IPS-NIHi11 (cell line): ENCODE measurements at places on chromosomes 11 and 22.

DNA sequence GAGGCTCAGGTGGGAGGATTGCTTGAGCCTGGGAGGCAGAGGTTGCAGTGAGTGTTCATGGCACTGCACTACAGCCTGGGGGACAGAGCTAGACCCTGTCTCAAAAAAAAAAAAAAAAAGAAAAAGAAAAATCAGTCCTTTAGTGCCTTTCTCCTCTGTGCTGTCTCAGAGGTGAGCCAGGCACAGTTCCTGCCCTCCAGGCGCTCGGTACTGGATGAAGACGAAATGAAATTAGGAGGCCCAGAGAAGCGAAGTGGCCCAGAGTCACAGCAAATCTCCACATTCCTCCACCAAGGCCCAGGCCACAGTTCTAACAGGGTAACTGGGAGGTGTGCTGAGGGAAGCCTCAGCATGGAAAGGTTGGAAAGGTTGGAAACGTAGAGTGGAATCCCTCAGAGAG lies 4.9 kb downstream of the PLEKHB1 start:
- DNase-seq, result no peak

GRCh38 chr22:24683691-24684090 lies 80.7 kb downstream of the GGT1 start:
- no peak for DNase-seq

DNA sequence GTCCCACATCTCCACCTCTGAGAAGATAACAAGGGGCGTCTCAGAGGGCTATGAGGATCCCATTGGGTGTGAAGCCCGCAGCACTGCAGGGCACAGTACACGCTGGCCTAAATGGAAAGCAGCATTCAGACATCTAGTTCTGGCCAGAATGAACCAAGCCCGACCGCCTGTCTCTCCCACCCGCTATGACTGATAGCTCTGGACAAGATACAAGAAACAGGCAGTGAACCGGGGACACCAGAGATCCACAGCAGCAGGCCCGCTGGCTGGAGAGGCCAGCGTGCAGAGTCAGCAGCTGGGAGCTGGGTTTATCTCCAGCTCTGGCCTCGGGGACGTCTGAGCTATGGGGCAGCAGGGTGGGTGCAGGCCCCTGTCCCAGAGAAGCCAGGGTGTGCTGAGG lies 9.6 kb downstream of the CERK start:
- no peak for DNase-seq

- no peak for DNase-seq
Measured at GRCh38 chr11:20178976-20179375, 18.7 kb upstream of the DBX1 start.

- no peak for DNase-seq
Measured at GRCh38 chr11:101397979-101398378, 185.8 kb downstream of the TRPC6 start.

GRCh38 chr22:45210174-45210573 lies 30.5 kb downstream of the KIAA0930 start:
- DNase-seq, result no peak

DNA sequence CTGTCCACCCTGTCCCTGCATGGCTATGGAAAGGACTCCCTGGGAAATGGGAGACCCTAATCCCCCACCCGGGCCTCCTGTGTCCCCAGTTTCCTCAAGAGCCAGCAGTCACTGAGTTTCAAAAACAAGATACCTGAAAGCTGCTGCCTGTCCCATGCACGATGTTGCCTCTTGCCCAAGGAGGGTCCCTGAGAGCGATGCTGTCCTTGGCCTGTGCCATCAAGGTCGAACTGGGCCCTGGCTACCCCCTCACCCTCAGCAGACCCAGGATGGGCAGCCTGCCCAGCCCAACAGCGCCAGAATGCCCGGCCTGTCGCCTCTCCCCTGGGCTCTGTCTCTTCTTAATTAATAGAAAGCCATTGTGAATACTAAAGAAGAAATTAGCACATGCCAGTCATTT lies 104.5 kb upstream of the LMO1 start:
- no peak for DNase-seq

- peak; percentile 79 for DNase-seq
Measured at GRCh38 chr22:24181088-24181995, at the start of gene SUSD2. Gene SUSD2, plus strand, starts transcription at chr22:24181487. Its CDS starts 33 bp downstream, at chr22:24181520.

DNA sequence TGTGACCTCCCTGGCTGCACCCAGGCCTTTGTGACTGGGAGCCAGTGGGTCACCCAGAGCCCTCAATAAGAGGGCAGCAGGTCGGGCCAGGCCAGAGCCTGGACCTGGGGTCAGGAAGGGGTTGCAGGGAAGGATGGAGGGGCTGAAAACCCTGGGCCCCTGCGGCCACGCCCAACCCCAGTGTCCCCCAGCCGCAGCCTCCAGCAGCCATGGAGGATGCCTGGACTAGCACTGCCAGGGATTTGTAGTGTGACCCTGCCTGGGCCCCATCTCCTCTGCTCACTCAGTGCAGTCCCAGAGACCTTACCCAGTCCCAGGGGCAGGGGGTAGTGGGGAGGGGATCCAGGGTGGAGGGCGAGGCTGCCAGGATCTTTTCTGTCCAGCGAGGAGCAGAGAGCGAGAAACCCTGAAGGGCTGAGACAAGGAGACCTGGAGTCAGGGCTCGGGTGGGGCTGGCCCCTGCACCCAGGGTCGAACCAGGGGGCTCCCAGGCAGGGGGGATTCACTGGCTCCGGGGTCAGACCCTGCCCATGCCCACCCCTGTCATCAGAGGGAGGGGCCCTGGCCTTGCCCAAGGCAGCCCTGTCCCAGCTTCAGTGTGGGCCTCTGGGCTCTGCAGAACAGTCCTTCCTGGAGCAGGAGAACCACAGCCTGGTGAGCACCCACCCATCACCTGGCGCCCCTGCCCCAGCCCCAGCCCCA lies 187.5 kb downstream of the IGLL1 start:
- DNase-seq, result no peak

DNA sequence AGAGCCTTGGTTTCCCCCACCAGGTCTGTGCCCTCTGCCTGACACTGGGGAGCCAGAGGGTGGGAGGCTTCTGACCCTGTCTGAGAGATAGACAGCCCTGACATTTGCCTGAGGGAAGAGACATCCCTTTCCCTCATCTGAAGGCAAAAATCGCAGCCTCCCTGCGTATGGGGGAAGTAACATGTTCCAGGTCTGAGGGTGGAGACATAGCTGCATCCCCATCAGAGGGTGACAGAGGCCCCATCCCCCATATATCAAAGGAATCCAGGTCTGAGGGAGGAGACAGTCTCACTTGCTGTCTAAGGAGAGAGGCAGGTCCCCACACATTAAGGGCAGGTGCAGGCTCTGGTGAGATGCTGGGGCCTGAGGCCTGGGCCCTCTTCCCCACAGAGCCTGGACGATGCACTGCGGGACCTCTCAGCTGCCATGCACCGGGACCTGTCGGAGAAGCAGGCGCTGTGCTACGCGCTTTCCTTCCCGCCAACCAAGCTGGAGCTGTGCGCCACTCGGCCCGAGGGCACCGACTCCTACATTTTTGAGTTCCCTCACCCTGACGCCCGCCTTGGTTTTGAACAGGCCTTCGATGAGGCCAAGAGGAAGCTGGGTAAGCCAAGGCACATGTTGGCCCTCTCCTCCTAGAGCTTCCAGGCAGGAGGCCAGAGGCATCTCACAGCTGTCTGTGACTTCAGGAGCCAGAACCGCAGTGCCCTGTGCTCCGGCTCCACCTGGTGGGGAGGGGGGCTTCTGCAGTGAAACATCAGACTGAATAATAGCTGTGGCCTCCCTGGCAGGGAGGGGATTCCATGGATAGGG lies 16.1 kb upstream of the RELT start:
- peak; percentile 77 for DNase-seq

GRCh38 chr11:26762089-26762488 lies 40.2 kb upstream of the SLC5A12 start:
- no peak for DNase-seq

- no peak for DNase-seq
Measured at GRCh38 chr11:57330029-57330428, 5.3 kb upstream of the TNKS1BP1 start.

DNA sequence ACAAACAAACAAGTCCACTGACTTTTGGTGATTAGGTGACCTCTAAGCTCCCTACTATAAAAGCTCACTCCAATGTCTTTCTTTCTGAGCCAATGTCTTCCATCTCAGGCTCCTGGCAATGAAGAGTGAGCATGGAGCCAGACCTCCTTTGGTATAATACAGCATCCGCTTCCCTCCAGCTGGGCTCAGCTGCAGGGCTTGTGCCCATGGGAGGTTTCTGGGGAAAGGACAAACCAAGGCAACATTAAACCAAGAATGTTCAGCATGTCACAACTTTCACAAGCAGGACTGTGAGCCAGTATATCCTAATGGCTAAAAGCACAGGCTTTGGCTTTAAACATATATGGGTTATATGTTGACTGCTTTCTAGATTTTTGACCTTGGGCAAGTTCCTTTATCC lies 58.8 kb downstream of the EHF start:
- no peak for DNase-seq

GRCh38 chr11:119509282-119509841 lies 86.4 kb upstream of the THY1 start:
- no peak for DNase-seq

GRCh38 chr11:46352063-46352841 lies 5.0 kb downstream of the DGKZ start:
- DNase-seq, result peak; percentile 80

DNA sequence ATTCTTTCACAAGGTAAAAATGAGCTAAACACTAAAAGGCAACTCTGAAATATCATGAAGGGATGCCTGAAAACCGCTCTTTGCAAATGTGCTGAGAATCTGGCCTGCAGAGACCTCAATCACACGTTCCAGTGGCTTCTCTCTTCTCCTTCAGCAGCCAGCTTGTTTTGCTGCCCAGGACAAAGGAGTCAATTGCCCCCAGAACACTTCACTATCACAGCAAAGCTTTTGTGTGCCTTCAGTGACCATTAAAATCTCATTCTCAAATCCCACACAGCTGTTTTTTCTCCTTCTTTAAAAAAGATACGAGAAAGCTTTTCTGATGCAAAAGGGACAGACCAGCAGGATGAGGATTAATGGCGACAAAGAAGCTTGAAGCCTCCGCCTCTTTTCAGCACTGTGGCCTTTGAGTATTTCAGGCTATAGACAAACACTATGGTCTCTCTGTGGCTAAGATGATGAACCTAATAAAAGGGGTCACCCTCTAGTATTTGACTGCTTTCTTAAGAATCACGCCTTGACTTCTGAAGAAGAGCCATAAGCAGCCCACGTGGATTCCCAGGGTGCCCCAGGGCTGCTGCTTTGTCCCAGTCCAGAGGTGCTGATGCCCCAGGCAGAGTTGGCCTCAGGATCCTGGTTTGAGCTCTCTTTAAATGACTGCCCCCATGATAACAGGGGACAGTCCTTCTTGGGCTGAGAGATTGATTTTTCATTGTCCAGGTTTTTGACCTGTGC lies 33.4 kb upstream of the NRIP3 start:
- DNase-seq, result no peak

GRCh38 chr11:68840661-68841653 lies 759 bp downstream of the CPT1A start:
- peak; percentile 57 for DNase-seq

- no peak for DNase-seq
Measured at GRCh38 chr11:95711945-95712221, 77.7 kb downstream of the FAM76B start.

- DNase-seq, result no peak
Measured at GRCh38 chr22:50713571-50714056, 24.4 kb upstream of the ACR start.

- no peak for DNase-seq
Measured at GRCh38 chr11:10722307-10722706, 28.7 kb upstream of the CTR9 start.

DNA sequence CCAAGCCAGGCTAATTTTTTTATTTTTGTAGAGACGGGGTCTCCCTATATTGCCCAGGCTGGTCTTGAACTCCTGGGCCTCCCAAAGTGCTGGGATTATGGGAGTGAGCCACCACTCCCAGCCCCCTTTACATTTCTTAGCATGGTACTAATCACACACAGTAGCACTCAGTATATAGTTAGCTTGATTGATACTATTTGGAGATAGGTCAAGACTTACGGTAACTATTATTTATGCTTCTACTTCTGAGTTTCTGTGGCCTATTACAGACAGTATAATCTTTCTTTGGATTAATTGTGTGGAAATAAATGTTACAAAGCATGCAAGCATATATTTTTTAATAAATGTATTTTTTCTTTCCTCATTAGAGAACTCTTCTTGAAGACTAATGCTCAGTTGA lies 192.2 kb downstream of the UVRAG start:
- no peak for DNase-seq

- no peak for DNase-seq
Measured at GRCh38 chr11:62712276-62712812, 4.9 kb downstream of the GNG3 start.

DNA sequence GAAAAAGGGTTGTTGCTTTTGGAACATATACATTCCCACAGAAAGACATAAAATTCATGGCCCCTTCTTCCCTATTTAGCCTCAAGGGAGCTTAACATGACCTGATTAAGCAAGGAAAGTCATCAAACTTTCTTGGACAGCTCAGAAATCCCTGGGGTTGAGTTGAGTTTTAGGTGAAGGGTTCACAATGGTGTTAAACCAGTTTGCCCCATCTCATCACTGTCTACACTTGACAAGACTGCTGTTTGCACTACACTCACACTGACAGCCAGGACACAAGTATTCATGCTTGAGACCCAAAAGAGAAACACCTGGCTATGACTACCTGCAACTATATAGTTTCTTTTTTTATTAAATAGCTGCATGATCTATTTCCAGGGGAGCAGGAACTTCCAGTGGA lies 209.8 kb upstream of the TMEM45B start:
- DNase-seq, result no peak

DNA sequence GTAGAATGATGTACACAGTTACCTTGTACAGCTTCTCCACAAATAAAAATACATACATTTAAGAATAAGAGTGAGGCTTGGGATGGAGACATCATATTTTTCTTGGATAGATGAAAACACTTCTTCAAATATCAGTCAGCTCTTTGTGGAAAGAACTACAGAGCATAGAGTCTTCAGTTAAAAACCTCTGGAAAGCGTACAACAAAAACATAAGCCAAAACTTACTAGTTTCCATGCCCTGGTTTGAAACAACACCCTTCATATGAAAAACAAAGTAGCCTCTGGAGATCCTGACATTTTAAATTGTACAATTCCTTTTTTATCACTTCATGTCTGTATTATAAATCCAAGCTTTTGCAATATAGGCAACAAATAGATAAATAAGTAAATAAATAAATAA lies 7.0 kb upstream of the CEP126 start:
- no peak for DNase-seq

GRCh38 chr22:38737302-38738060 lies 18.3 kb downstream of the SUN2 start:
- no peak for DNase-seq

- DNase-seq, result no peak
Measured at GRCh38 chr11:22785251-22785650, 44.4 kb downstream of the SVIP start.

DNA sequence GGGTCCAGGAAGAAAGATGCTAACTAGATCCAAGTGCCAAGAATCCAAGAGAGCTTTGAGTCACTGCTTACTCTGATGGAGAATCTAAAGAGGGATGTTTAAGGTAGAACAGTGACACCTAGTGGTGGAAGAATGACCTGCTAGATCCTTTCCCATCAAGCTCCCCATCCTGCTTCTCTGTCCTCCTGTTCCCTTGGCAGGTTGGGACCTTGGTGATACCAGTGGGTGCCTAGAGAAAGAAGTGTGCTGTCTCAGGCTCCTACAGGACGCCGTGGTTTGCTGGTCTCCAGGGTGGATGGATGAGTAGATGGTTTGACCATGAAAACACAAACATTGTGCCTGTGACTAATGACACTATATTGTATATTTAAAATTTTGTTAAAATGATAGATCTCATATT lies 383.7 kb downstream of the TMEM135 start:
- DNase-seq, result peak; percentile 72
